COR-L47 (cell line): ENCODE measurements at places on chromosomes 7 and 10.
A peak's percentile ranks its signal among the peaks of the same experiment; 100 is the strongest.

DNA sequence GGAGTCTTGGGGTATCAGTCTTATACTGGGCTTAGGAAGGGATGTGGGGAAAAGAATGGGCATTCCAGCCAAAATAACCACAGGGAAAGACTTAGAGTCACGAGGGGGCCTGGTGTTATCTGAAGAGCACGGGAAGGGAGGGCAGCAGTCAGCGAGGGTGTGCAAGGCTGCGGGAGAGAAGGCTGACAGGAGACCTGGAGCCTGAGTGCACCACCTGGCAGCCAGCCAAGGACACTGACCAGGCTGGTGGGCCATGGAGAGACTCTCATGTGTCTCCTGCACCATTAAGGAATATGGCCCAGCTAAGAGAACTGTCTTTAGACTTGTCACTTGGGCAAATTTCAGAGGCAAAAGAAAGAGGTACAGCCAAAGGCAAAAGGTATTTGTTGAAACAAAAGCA, 69.6 kb downstream of the PKD1L1 start:
- no peak for DNase-seq

GRCh38 chr10:115092258-115092554, 959 bp upstream of the ATRNL1 start:
- DNase-seq: no peak

DNA sequence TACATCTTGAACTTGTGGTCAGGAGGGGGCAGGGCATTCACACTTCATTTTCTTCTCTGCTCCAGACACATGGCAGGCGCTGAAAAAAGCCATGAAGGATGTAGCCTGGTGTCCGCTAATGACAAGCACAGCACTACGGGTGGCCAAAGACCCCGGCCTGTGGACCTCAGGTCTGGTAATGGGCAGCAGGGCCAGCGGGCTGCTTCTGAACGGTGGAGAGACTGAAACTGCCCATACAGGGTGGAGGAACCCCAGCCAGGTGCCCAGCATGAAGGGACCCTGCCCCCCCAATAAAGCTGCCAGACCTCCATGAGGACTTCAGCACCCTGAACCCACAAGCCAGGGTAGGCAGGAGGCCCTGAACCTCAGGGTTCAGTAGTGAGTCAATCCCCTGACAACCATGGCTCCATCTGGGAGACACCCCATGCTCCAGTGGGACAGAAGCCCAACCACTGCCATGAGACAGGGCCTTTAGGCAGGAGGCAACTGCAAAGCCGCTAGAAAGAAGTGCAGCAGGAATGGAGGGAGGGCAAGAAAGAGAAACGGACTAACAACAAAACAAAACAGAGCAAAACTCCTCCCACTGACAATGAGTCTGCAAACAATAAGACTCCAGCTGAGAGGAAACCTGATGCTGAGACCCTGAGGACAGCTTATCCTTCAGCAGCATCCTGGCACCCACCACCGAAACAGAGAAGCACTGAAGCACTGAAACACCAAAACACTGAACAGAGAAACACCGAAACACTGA, 140.2 kb upstream of the PPP2R2D start:
- no peak for DNase-seq

GRCh38 chr7:14899030-14899429, 3.5 kb downstream of the DGKB start:
- DNase-seq: peak; percentile 79

- DNase-seq: no peak
Observed at GRCh38 chr10:21627331-21627730, 93.3 kb downstream of the MLLT10 start.

- no peak for DNase-seq
Observed at GRCh38 chr7:34162027-34162565, 256.8 kb downstream of the BMPER start.

- DNase-seq: no peak
Observed at GRCh38 chr10:89055159-89055558, 64.6 kb downstream of the FAS start.

- DNase-seq: no peak
Observed at GRCh38 chr10:82653244-82654155, 778.5 kb downstream of the NRG3 start.

- DNase-seq: no peak
Observed at GRCh38 chr7:108415084-108415483, 41.2 kb downstream of the NRCAM start.

- no peak for DNase-seq
Observed at GRCh38 chr10:62699148-62699547, 105.4 kb upstream of the ADO start.

GRCh38 chr10:24331457-24331856, 122.5 kb downstream of the KIAA1217 start:
- no peak for DNase-seq

DNA sequence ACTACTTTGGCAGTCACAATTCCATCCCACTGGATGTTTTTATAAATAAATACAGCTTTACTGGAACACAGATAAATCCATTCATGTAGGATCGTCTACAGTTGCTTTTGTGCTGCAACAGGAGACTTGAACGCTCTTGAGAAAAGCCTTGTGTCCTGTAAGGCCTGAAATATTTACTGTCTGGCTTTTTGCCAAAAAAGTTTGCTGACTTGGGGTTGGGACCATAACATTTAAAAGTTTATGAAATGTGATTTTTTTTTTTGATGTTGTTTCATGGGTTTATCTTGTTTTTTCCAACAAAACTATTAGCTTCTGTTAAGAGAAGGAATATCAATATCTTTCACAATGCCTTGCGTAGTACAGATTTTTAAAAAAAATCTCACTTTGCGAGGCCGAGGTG, 71.1 kb upstream of the MINDY3 start:
- no peak for DNase-seq

- DNase-seq: no peak
Observed at GRCh38 chr10:22630234-22631174, 83.9 kb downstream of the PIP4K2A start.

GRCh38 chr7:69654849-69655707, 56.8 kb downstream of the AUTS2 start:
- DNase-seq: peak; percentile 76

DNA sequence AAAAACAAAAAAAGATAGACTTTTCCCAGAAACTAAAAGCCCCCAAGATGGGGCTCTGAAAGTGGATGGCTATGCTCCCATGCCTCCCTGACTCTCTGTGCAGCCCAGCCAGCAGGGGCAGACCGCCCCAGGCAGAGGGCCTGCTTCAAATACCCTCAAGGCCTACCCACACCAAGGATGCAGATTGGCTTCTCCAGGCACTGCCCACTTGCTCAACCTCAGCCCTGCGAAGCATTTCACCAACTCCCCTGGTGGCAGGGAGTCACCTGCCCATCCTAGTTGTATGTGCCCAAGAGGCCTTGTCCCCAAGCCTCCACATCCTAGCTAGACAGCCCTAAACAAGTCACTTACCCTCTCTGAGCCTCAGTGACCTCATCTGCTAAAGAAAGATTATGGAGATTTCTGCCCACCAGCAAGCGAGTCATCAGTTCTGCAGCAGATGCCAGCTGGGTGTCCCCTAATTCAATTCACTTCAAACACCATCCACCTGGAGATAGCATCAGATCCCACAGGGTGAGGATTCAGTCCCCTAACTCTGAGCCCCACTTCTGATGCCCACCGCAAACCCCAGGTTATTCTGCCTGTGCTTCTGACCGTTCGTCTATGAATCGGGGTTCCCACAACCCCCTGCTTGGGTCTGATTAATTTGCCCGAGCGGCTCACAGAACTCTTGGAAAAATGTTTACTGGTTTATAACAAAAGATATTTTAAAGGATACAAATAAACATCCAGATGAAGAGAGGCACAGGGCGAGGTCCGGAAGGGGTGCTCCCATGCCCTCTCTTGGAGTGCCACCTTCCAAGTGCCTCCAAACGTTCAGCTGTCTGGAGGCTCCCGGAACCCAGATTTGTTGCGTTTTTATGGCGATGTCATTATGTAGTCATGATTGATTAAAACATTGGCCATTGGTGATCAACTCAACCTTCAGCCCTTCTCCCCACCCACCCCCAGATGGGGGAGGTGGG, 18.6 kb upstream of the ZMIZ1 start:
- DNase-seq: no peak

DNA sequence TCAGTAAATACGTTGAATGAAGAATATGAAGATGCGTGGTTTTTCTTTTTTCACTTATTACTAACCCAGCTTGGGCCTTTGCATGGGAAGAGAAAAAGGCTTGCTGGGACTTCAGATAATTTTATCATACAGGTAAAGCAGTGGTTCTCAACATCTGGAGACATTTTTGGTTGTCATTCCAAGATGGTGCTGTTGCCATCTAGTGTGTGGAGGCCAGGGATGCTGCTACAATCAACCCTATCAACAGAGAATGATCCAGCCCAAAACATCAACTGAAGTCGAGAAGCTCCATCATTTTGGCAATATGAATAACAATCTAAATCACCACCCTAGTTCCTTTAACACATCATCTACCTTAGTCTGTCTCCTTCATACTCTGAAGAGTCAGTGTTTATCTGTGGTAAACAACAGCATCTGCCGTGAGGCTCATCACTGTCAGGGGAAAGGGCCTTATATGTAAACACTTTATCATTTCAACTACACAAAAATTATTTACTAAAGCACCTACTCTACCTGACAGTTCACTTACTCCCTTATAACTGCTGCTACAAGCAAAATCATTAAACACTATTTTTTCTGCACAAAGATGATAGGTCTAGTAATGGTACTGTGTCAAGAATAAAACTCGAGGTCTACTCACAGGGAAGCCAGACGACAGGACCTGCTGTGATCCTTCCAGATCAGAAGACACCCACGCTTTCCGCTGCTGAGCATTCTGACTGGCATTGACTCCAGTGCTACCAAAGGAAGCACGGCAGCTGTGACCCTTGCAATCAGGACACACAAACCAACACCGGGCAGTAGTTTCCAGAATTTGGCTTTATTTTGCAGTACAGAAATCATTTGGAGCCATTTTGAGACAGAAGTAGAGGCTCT, 48.6 kb downstream of the GDI2 start:
- no peak for DNase-seq

- no peak for DNase-seq
Observed at GRCh38 chr7:5661942-5662341, 119.5 kb downstream of the RNF216 start.

DNA sequence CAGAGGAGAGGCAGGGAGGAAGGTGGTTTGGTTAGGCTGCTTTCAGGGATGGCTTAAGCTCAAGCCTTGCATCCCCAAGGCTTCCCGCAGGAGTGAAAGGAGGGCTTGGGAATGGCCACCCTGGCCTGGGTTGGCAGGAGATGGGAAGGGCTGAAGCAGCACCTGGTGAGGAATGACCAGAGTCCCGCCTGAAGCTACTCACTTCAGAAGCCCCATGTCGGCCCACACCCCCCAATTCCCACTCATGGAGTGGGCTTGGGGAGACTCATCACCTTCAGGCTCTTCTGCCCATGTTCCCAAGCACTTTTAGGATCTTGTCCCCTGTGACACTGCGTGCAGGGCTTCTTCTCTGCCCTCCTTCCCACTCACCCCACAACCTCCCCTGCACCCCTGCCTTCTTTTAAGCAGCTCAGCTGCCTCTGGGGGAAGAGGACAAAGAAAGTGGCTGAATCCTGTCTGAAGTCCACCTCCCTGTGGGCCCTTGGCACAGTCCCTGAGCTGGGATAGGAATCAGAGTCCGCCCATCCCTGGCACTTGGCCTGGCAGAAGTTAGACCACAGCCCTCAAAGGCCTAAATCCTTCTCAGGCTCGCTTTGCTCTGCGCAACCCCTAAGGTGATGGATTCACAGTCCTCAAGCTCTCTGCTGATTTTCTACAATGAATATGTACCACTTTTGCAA, 16.5 kb downstream of the RGR start:
- no peak for DNase-seq

DNA sequence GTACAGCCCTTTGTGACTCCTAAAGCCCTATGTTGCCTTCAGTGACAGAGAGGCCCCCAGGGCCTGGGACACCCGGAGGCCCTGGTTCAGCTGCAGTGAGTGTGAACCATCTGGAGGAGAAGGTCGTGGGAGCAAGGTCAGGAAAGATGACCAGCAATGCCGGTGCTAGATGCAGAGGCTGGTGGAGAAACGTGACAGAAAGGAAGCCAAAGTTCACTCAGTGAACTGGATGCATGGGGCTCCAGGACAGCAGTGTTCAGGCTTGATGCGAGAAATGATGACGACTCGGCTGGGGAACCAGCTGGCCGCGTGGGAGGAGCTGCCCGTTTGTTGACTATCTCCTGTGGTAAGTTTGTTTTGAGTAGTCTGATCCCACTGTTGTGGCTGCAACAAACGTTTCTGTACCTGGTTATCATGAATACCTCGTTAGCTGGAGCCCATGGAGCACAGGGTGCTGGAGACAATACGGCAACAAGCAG, 54.1 kb upstream of the MKRN1 start:
- DNase-seq: peak; percentile 36

DNA sequence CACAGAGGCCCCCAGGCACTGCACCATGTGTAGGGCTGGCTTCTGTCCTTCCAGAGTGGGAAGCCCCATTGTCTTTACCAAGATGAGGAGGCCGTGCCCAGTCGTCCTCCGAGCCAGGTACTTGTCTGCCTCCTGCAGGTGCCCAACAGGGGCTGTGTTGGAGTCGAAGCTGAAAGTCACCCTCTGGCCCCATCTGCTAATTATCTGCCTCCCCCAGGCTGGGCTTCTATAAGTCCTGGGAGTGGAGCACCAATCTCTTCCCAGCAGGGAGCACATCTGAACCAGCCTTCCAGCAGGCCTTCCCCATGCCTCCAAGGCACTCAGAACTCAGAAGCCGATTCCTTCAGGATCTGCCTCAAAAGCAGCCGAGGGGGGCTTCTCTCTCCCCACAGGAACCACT, 11.6 kb upstream of the CHST15 start:
- DNase-seq: no peak

- DNase-seq: no peak
Observed at GRCh38 chr7:126668367-126668752, 584.4 kb downstream of the GRM8 start.

- DNase-seq: no peak
Observed at GRCh38 chr7:94647295-94647694, 8.6 kb downstream of the SGCE start.

- peak; percentile 79 for DNase-seq
Observed at GRCh38 chr7:20330928-20331909, 519 bp downstream of the ITGB8 start.

- no peak for DNase-seq
Observed at GRCh38 chr7:15854841-15855524, 168.5 kb upstream of the MEOX2 start.

DNA sequence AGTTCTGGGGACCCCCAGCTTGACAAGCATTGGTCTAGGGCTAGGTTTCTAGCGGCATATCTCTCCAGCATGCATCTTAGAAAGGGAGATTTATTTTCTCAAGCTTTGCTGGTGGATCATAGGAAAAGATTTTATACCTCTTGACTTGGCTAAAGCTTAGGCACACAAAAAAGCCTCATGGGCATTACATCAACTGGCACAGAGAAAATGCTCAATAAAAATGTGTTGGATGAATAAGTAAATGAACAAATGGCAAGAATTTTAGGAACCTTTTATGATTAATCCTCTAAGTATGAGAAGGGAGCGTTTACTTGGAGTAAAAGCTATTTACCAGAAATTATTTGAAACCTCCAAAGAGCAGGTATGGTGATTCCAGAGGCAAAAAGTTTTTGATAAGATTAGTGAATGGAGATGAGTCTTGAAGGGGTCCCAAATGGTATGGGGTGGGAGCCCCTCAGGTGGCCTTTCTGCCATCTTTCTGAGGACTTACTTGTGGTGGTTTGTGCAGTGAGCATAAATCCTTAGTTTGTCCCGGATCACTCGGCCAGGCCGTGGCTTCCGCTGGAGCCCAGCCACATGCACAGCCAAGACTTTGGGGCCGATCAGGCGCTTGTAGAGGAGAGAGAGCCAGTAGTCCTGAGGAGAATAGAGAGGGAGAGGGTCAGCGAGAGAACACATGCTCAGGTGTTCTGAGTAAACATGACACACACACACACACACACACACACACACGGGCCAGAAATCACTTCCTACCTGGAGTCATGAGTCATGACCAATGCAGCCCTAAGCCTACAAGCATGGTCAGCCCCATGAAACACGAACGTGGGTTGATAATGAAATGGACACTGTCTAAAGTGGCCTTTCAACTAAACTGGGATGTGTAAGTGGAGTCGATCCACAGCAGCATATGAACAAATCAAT, 43.1 kb upstream of the HPS1 start:
- DNase-seq: no peak
